MM.1S (cell line): ENCODE measurements at places on chromosomes 12 and 14.
A peak's percentile ranks its signal among the peaks of the same experiment; 100 is the strongest.

DNA sequence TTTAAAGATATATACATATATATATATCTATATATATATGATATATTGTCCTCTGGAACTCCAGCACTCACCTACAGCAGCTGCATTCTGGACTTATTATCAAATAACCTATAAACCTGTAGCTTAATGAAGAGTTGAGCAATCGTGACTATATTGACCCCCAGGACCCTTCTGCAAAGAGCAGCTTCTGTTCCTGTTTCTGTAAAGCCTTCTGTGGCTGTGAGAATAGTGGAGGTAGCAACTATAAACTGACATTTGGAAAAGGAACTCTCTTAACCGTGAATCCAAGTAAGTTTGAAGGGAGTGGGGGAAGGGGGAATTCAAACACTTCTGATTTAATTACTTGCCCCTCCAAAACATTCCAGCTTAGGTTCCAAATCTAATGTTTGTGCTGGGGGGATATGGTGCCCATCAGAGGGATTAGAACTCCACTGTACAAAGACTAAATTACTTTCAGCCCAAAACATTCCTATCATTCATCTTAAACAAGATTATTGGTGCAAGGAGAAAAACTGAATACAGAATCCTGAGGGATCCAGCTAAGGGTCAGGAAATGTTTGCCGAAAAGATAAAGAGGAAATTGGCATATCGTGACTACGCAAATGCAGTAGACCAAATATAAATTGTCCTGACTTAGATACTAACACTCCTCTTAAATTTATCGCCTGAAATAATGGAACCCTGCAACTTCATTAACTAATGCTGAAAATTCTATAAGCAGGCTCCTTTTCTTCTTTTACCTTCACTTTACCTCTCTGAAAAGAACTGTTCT lies 106.1 kb downstream of the DAD1 start:
- H3K36me3 ChIP-seq = no peaks in the 10 kb centered on the region
- no peak overlapping the region for H3K4me3 ChIP-seq
- peaks cover 11% of the 10 kb centered on the region; the same call in 1 of the 2 replicates for H3K4me1 ChIP-seq
- no peak for DNase-seq
- H3K27me3 ChIP-seq = no peaks in the 10 kb centered on the region
- no peak overlapping the region for H3K27ac ChIP-seq

DNA sequence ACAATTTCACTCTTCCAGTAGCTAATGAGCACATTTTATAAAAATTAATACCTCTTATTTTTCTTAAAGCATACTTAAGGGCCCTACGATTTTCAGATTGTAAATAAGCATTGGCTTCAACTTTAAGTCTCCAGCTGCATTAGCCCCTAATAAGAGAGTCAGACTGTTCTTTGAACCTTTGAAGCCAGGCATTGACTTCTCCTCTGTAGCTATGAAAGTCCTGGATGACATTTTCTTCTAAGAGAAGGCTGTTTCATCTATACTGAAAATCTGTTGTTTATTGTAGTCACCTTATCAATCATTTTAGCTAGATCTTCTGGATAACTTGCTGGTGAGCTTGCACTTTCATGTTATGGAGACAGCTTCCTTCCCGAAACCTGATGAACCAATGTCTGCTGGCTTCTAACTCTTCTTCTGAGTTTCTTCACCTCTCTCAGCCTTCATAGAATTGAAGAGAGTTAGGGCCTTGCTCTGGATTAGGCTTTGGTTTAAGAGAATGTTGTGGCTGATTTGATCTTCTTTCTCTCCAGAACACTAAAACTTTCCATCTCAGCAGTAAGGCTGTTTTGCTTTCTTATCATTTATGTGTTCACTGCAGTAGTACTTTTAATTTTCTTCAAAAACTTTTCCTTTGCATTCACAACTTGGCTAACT lies 377.1 kb upstream of the RGS6 start:
- no peak for DNase-seq
- H3K36me3 ChIP-seq = no peaks in the 10 kb centered on the region
- no peaks in the 10 kb centered on the region; the same call in 1 of the 2 replicates for H3K27me3 ChIP-seq

DNA sequence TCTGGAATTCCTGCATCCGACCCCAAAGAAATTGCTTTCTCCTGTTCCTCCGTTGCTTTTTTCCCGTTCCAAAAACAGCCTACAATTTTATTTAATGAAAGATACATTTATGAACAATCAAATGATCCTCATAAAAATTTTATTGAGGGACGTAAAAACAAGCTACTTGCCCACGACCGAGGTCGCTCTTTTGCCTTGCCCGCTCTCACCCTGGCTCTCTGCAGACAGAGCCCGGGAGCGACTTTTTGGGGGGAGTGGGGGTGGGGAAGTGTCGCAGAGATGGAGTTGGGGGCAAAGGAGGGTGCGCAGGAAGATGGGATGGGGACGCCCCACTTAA lies 1.1 kb upstream of the HOXC9 start:
- no peaks in the 10 kb centered on the region for H3K36me3 ChIP-seq
- 0 out of 2 replicates have a peak, but pooled peaks cover 3% of the 10 kb centered on the region for H3K4me1 ChIP-seq
- H3K27ac ChIP-seq = no peak overlapping the region
- DNase-seq = no peak

- DNase-seq = peak; percentile 8
- no peaks in the 10 kb centered on the region for H3K27me3 ChIP-seq
- no peak overlapping the region for H3K4me3 ChIP-seq
- no peaks in the 10 kb centered on the region for H3K4me1 ChIP-seq
- no peaks in the 10 kb centered on the region for H3K36me3 ChIP-seq
These were observed 933.8 kb downstream of the TMEM121 start for GRCh38 chr14:106459971-106460730.

GRCh38 chr12:7060353-7060954 lies at the start of gene C1S:
Gene C1S, plus strand, starts transcription at chr12:7060718. Its CDS starts 1,195 bp downstream, at chr12:7061913.
- H3K27ac ChIP-seq = no peak within 1 kb of the TSS
- no peak within 1 kb of the TSS for H3K4me3 ChIP-seq
- no peaks in the 10 kb centered on the region for H3K4me1 ChIP-seq
- no peaks in the 10 kb centered on the region for H3K27me3 ChIP-seq
- H3K36me3 ChIP-seq = no peaks in the 10 kb centered on the region
- no peak for DNase-seq

DNA sequence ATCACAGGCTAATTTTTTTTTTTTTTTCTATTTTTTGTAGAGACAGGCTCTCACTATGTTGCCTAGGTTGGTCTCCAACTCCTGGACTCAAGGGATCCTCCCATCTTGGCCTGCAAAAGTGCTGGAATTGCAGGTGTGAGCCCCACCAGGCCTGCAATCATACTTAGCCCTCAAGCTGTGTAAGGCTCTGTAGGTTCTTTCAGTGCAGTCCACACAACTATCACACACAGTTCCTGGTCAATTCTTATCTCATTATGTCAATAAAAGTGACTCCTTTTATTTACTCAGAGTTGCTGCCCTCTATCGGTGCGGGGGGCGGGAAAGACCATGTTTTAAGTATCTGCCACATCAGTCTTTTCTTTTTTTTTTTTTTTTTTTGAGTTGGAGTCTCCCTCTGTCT lies 29.0 kb downstream of the SLC2A3 start:
- H3K27me3 ChIP-seq = no peaks in the 10 kb centered on the region
- H3K4me3 ChIP-seq = no peak overlapping the region
- H3K36me3 ChIP-seq = no peaks in the 10 kb centered on the region
- DNase-seq = no peak

DNA sequence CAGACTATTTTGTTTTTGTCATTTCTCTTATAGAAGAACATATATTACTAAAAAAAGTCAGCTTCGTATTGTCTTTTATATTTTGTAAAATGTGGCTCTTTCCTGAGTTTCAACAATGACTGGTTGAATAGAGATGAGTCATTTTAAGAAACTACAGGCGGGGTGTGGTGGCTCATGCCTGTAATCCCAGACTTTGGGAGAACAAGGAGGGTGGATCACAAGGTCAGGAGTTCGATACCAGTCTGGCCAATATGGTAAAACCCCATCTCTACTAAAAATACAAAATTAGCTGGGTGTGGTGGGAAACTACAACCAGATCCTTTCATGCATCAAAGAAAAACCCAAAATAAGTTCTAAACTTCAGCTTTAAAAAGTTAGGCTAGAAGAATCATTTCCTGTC lies 28.8 kb downstream of the HECTD4 start:
- no peaks in the 10 kb centered on the region for H3K27me3 ChIP-seq
- no peak overlapping the region for H3K4me3 ChIP-seq
- no peaks in the 10 kb centered on the region for H3K4me1 ChIP-seq
- no peak for DNase-seq
- H3K36me3 ChIP-seq = no peaks in the 10 kb centered on the region

DNA sequence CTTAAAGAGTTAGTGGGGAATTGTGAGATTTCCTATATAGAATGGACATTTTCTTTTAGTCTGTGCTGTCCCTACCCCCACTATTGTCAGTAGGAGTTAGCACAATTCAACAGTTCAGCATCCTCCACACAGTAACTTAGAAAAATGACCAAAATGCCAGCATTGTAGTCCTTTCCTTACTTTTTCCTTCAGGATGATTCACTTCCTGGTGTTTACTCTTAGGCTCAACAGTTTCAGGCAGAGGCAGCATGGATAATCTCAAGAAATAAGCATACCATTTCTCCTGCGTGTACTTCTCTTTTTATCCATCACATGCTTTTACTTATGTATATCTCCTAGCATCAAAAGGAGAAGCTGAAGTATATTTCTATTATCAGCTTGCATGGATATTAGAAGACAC lies 683.4 kb downstream of the SLC16A7 start:
- no peaks in the 10 kb centered on the region for H3K27me3 ChIP-seq
- H3K27ac ChIP-seq = no peak overlapping the region
- no peaks in the 10 kb centered on the region for H3K36me3 ChIP-seq

- H3K27me3 ChIP-seq = peaks cover 20% of the 10 kb centered on the region; the same call in 1 of the 2 replicates
- no peak overlapping the region for H3K4me3 ChIP-seq
- H3K4me1 ChIP-seq = no peaks in the 10 kb centered on the region
- H3K36me3 ChIP-seq = no peaks in the 10 kb centered on the region
These were observed 272.7 kb upstream of the DIO3 start for GRCh38 chr14:101288436-101289229.

DNA sequence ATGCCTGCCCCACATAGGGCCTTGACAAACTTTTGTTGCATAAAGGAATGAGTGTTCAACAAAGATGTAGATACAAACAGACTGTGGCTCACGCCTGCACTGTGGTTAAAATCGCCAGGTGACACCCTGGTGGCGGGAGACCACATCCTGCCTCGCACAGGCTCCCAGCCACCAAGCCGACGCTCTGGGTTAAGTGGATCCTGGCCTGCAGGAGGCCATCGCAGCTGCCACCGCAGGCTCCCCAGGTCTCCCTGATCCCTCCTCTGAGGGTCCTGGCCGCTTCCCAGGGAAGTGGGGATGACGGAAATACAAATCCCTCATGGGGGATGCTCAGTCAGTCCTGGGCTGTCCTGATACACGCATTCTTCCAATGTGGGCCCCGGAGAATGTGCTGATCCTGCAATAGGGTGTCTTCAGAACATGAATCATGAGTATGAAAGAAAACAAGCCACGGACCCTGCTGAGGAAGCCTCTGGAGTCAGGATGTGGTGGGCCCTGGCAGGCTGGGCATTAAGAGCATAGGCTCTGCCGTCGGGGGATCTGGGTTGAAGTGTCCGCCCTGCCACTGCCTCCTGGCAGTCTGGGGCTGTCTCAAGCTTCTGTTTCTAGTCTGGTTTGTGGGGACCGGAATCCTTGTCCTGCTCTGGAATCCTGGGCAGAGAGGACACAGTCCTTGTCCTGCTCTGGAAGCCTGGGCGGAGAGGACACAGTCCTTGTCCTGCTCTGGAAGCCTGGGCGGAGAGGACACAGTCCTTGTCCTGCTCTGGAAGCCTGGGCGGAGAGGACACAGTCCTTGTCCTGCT lies 53.5 kb upstream of the BEGAIN start:
- DNase-seq = peak; percentile 64
- H3K36me3 ChIP-seq = no peaks in the 10 kb centered on the region
- 0 out of 2 replicates have a peak, but pooled peaks cover 5% of the 10 kb centered on the region for H3K27me3 ChIP-seq
- no peak overlapping the region for H3K4me3 ChIP-seq
- H3K27ac ChIP-seq = no peak overlapping the region

DNA sequence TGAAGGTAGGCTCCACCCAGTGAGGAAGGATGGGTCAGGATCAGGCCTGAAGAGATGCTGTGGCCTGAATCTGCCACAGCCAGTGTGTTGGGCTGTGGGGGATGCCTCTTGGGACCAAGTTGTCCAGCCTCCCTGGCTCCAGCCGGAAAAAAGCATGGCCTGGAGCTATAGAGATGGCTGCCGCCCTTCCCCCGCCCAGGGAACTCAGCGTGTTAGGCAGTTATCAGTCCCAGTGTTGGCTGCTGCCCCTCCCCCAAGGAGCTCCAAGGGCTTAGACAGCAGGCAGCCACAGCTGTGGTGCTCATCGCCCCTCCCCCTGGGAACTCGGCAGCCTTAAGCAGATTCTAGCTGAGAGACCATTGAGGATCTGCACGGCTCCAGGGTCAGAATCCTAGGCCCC lies 158.0 kb downstream of the CAPZA3 start:
- H3K4me3 ChIP-seq = no peak overlapping the region
- H3K27me3 ChIP-seq = no peaks in the 10 kb centered on the region
- DNase-seq = no peak
- H3K36me3 ChIP-seq = no peaks in the 10 kb centered on the region
- no peak overlapping the region for H3K27ac ChIP-seq

GRCh38 chr12:108394196-108394595 lies 55.1 kb upstream of the CMKLR1 start:
- H3K27ac ChIP-seq = no peak overlapping the region
- no peaks in the 10 kb centered on the region for H3K36me3 ChIP-seq
- H3K4me1 ChIP-seq = no peaks in the 10 kb centered on the region
- no peak overlapping the region for H3K4me3 ChIP-seq
- DNase-seq = no peak
- H3K27me3 ChIP-seq = no peaks in the 10 kb centered on the region

GRCh38 chr12:120965534-120966091 lies 12.7 kb upstream of the HNF1A start:
- no peaks in the 10 kb centered on the region for H3K27me3 ChIP-seq
- no peak overlapping the region for H3K4me3 ChIP-seq
- no peak for DNase-seq
- H3K36me3 ChIP-seq = no peaks in the 10 kb centered on the region
- H3K27ac ChIP-seq = no peak overlapping the region
- no peaks in the 10 kb centered on the region for H3K4me1 ChIP-seq

GRCh38 chr14:50052517-50052916 lies 63.9 kb downstream of the VCPKMT start:
- H3K36me3 ChIP-seq = no peaks in the 10 kb centered on the region
- no peak overlapping the region for H3K4me3 ChIP-seq
- no peaks in the 10 kb centered on the region for H3K27me3 ChIP-seq
- no peak overlapping the region for H3K27ac ChIP-seq
- DNase-seq = no peak

DNA sequence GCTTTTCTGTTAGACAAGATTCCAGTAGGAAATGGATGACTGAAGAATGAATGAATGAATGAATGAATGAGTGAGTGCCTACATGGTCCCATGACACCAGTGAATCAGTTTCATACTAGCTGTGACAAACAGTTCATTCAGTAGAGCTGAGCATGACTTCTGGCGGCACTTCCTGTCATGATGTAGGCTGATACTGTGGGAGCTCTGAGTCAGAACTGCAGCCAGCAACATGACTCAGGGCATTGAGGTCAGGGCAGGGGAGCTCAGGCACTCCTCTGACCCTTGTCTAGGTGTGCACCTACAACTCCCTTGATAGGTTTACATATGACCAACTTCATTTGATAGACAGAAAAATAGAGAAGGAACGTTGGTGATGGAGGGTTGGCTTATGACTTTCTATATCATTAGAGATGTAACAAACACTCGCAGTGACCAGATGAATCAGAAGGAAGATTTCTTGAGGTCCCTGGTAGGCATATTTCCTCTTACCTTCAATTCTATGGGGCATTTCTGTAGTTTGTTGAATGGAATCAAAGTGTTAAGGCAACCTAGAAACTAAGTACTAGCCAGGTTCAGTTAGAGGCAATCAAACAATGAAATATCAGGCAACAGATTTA lies 139.3 kb upstream of the ARHGAP5 start:
- H3K4me3 ChIP-seq = no peak overlapping the region
- no peak overlapping the region for H3K27ac ChIP-seq
- no peaks in the 10 kb centered on the region for H3K4me1 ChIP-seq
